Lower lobe of right lung (tissue), 2 donors: ENCODE measurements at places on chromosomes 3 and 15.

DNA sequence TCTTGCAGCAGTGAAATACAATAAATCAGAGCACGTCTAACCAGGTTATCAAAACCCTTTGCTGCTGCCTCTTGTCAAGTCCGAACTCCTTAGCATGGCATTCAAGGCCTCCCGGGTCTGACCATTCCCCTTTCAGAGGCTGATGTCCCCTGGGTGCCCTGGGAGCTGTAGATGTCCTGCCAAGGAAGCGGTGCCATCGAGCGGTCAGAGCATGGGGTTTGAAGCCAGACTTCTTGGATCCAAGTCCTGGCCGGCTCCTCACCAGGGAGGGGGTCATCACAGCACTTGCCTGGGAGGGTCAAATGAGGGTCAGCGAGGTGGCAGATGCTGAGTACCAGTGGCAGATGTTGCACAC lies 496 bp downstream of the TF start:
- no peak for DNase-seq

DNA sequence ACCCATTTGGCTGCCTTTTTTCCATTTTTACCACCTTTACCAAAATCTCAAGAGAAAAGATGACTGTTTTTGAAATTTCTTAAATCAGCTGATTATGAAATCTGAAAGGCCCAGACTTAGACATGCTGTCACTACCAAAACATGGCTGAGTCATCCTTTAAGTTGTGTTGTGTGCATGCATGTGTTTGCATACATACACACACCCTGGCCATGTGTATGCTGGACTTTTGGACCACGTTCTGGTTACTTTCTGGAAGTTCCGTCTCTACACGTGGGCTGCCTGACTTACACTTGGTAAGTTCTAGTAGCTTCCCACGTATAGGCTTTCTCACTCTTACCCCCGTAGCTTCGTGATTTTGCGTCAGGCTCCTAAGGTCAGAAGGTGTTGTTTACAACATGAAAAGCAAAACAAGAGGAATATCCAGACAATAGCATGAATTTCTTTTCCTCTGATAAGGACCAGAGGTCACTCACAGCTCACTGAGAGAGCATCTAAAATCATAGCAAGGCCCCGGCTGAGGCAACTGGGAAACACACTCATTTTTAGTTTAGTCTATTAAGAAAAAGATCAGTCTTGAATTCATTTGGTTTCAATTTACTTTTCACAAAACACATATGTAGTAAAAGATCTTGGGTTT lies 62.4 kb downstream of the COL8A1 start:
- no peak for DNase-seq

GRCh38 chr3:12138044-12138443 lies 20.7 kb downstream of the TIMP4 start:
- DNase-seq: no peak

- DNase-seq: no peak
Measured at GRCh38 chr3:183711516-183711915, 13.9 kb downstream of the YEATS2 start.

DNA sequence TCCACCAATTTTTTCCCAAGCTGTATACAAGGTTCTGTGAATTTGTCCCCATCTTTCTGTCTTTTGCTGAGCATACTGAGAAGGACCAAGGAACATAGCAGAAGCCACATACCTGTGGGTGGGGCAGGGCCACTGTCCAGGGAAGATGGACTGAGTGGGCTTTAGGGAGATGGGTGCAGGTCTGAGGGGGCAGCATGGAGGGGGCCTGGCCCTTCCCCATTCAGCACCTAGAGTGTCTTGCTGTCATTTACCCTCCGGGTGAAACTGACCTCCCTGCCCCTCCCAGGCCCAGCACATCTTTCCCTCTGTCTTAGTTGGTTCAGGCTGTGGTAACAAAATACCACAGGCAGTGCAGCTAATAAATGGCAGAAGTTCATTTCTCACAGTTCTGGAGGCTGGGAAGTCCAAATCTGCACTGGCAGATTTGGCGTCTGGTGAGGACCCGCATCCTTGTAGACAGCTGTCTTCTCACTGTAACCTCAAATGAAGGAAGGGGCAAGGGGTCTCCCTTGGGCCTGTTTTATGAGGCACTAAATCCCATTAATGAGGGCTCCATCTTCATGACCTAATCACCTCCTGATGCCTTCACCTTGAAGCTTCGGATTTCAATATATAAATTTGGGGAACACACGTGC lies 180.0 kb upstream of the SMAD3 start:
- DNase-seq: no peak

DNA sequence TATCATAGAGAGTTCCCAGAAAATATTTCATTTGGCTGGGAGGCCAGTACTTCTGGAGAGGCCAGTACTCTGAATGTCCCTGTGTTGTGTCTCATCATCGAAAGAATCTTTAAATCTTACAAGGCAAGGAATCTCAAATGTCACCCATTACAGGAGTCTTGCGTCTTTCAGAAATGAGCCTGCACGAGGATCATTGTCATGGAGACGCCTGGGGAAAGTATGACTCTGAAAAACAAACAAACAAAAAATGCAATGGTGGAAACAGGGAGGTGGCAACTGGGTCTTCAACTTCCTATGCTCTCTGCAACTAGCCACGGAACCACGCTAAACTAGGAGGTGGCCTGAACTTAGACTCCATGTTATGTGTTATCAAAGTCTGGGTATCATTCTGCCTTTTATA lies 804.6 kb downstream of the EPHA3 start:
- no peak for DNase-seq

- DNase-seq: no peak
Measured at GRCh38 chr3:37800022-37800551, 61.6 kb upstream of the CTDSPL start.

GRCh38 chr3:45623393-45623792 lies 28.8 kb downstream of the LIMD1 start:
- no peak for DNase-seq

DNA sequence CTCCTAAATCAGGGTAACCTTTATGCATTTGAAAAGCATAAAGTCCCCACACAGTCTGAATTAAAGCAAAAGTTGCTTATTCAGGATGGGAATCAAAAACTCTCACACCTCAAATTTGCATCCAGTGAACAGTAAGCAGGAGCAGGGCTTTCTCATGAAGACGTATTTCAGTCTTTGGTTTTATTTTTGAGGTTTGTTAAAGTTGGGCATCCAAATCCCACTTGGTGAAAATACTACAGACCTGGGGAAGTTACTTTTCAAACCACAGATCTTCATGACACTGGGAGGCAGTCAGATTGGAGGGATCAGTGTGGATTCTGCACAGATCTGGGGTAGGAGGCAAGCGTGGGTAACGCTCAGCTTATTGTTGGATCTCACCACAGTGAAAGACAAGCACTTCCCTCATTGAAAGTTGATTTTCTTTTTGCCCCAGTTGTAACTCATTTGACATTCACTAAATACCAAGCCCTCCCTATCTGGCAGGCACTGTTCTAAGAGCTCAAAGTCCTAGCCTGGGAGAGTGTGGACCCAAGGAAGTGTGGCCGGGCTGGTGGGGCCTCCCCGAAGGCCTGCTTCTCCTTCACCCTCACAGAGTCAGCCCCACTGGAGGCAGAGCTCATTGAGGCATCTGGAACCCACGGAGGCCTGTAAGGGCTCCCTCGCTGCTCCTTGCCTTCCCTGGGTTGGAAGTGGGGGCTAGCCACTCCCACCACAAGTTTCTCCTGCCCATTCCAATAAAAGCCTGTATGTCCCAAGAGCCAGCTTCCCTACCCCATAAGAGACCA lies 783 bp upstream of the ISG20 start:
- no peak for DNase-seq

- DNase-seq: no peak
Measured at GRCh38 chr3:72355168-72355567, 493.1 kb downstream of the SHQ1 start.

- DNase-seq: no peak
Measured at GRCh38 chr15:67836477-67836876, 3.4 kb downstream of the RNU6-1 start.

- DNase-seq: peak; percentile 58
Measured at GRCh38 chr15:68725736-68726135, 95.0 kb downstream of the ANP32A start.

- no peak for DNase-seq
Measured at GRCh38 chr15:77599899-77600298, 32.8 kb downstream of the LINGO1 start.

DNA sequence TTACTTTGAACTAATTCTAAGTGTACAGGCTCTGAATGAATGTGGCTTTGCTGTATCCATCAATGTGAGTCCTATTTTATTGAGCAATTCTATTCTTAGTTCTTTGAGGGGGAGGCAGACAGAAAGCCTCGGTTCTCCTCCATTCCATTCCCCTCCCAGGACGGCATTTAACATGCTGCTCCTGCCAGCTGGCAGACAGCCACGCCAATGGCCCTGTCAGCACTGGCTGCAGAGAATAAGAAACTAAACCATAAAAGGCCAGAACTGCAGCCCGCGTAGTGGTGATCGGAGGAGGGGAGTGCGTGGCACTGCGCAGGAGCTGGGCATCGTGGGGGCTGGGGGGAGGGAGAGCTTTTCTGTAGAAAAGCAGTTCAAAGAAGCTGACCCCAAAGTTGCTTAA lies 76.0 kb upstream of the HACD2 start:
- peak; percentile 91 for DNase-seq

DNA sequence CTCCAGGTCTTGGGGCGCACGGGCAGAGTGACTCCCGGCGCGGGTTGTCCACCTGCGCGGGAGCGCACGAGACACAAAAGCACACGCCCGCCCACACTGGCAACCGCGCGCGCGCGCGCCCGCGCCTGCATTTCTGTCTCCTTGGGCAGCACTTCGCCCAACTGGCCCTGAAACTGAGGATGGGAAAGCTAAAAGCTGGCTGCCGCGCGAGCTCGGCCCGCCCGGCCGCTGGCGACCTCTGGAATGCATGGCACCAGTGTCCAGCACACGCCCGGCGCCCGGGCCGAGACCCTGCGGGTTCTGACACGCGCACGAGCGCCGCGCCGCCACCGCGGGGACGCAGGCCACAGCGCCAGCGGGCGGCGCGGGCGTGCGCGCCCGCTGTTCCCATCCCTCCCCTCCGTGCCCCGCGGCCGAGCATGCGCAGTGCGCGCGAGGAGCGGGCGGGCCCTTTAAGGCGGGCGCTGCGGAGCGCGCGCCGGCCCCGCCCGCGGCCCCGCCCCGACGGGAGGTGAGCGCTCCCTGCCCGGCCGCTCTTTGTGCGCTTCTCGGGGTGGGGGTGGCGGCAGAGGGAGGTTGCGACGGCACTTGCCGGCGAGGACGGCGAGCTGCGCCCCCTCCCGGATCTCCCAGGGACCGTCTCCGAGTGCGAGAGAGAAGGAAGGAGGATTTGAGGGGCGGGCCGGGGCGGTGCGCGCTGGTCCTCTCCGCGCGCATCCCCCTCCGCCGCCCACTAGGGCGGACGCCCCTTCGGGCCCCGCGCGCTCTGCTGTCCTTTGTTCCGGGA lies 1.0 kb upstream of the MEX3B start:
- peak; percentile 94 for DNase-seq

- no peak for DNase-seq
Measured at GRCh38 chr3:48422681-48423080, 7.2 kb downstream of the PLXNB1 start.

GRCh38 chr3:55012091-55012490 lies 84.2 kb upstream of the LRTM1 start:
- DNase-seq: no peak

- DNase-seq: no peak
Measured at GRCh38 chr3:18902081-18902793, 246.1 kb upstream of the KCNH8 start.

- DNase-seq: no peak
Measured at GRCh38 chr15:39721893-39722292, 60.7 kb downstream of the FSIP1 start.

DNA sequence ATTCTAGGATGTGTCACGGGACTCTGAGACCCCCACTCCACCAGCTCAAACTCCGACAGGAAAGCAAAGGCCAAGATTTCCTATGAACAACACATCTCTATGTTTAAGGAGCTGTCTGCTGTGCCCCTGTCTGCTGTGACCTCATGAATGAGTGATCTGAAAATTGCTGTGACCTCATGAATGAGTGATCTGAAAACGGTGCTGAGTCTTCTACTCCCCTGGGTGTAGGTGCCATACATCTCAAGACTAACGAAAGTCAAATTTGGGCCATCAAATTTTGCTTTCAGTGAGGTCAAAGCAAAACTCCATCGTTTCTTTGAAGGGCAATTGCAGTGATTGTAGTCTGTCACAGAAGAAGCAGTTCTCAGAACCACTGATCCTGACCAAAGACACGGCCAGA lies 24.4 kb downstream of the IL5RA start:
- DNase-seq: no peak

DNA sequence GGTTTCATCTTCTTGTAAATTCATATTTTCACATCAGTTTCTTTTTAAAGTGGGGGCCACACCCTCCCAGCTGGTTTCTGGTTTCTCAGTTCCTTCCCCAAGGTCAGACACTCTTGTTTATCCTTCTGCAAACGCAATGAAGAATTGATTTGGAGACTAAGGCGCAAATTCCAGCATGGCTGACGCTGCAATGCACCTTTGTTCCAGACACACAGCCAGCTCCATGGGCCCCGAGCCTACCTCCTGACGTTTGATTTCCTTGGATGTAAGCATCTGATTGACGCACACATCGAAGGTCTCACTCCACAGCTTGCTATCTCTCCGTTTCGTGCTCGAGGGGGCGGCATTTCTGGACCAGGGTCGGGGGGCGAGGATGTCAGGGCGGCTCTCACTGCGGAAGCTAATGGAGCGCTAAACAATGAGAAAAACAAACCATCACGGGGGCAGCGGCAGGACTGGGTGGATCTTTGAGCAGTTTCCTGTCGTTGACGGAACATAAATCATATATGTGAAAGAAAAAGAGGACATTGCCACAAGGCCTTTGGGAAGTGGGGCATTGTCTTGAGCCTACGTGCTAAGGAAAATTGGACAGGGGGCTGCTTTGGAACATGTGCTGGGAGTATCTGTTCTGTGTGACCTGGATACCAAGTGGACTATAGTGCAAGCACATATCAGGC lies 46.9 kb downstream of the ARHGEF3 start:
- DNase-seq: peak; percentile 54

DNA sequence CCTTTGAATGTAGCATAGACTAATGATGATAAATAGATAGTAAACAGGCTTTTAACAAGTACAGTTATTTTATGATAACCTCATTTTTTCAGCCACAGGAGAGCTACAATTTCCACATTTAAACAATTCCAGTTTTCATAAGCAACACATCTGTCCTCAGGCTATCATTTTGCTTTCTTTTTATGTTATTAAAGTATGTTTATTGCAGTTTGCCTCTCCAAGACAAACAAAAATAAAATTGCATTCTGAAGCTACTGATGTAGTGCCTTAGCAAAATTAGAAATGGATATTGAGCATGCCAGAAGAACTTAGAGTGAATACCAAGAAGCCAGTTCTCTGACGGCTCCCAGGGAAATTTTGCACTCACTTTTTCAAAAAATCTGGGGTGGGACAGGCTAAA lies 140.6 kb upstream of the ABHD17C start:
- DNase-seq: no peak
